ENCODE measurements at places on chromosomes 12 and 14.

DNA sequence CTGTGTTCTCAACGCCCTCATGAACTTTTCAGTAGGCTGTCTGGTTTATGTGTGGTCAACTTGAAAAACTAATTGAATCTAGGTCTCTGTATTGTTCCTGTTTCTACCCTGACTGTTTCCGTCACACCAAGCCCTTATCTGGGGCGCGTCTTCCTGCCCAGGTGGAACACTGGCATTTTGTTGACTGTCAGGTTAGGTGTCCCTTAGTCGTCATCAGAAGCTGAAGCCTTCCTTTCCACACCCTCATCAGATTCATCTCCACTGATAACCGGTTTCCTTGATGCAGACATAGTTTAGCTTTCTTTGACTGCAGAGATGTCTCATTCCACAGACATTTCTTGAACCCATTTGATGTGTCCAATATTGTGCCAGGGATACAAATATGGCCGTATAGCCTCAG lies 96.5 kb downstream of the DUSP16 start:
- DNase-seq = no peak

- DNase-seq = no peak
These were observed 34.4 kb upstream of the EPS8 start for GRCh38 chr12:15823360-15824128.

DNA sequence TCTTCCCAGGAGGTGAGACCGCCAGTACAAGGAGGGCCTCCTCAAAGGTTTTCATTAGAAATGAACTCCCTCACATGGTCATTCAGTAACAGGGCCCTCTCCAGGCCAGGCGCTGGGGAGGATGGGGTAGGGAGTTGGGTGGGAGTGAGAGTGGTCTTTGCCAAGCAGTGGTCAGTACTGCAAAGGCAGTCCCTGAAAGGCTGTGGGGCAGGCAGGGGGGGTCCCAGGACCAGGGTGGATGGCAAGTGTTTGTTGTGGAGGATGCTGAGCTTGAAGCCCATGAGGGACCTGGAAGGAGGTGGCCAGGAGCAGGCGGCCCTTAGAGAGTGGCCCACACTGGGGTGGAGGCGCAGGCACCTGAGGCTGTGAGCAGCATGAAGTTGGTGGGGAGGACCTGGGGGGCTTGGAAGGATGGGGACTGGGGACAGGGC lies 26.1 kb downstream of the CEP170B start:
- no peak for DNase-seq

DNA sequence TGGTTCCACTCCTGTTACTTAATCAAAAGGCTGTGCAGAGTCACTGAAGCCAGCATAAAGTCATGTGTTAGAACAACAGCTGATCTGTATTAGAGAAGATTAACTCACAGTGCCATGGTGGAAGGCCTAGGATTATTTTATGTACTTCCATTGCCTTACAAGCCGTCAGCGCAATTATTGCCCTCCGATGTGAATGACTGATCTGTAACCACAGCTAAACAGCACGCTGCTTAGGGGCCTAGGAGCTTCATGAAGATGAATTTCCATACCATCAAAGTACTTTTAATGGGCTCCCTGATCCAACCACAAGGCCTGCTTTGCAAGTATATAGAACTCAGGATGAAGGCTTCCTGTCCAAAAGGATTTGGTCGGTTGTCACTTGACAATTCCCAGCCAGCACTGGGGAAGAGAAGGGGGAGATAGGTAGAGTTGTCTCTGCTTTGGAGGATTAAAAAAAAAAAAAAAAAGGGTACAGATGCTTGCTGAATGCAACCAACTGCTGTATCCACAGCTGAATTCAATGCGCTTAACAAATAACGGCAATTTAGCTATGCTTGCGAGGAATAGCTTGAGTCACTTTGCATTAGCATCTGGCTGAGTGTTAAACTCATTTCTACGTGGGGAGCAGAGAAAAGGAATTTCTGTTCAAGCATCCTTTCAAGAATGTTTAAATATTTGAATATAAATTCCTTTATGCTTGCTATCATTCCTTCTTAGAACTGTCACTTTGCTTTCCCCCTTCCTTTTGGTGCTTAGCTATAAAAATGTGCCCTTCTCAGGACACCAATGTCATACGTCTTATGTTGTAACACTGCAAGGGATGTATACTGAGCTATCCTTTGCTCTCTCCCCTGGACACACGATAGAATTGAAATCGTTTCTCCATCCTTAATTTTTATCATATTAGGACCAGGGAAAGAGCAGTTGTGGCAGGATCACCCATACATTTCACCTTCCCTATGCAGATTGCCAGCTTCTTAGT lies 387.8 kb downstream of the SOX5 start:
- DNase-seq = no peak

DNA sequence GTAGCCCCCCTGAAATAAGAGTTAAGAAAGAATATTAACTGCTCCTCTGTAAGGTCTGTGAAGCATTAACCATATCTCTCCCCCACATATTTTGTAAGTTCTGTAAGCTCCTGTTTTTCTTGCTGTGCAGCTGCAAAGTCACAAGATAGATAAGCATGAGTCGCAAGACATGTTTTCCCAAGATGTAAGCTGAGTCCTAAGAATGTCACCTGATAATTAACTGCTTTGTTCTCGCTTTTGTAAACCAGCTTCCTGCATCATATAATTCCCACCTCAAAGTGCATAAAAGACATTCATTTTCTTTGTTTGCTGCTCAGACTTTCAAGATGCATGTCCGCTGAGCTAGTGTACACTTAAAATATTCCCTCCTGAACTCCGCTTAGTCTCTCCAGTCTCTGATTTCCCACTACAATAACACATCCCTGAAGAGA lies 27.0 kb upstream of the PHC1 start:
- no peak for DNase-seq

GRCh38 chr12:88951860-88952561 lies 371.7 kb upstream of the KITLG start:
- DNase-seq = no peak

- DNase-seq = no peak
These were observed 179.2 kb upstream of the RTL1 start for GRCh38 chr14:101082436-101083384.

- no peak for DNase-seq
These were observed 1.3 kb upstream of the TWF1 start for GRCh38 chr12:43807386-43807785.

DNA sequence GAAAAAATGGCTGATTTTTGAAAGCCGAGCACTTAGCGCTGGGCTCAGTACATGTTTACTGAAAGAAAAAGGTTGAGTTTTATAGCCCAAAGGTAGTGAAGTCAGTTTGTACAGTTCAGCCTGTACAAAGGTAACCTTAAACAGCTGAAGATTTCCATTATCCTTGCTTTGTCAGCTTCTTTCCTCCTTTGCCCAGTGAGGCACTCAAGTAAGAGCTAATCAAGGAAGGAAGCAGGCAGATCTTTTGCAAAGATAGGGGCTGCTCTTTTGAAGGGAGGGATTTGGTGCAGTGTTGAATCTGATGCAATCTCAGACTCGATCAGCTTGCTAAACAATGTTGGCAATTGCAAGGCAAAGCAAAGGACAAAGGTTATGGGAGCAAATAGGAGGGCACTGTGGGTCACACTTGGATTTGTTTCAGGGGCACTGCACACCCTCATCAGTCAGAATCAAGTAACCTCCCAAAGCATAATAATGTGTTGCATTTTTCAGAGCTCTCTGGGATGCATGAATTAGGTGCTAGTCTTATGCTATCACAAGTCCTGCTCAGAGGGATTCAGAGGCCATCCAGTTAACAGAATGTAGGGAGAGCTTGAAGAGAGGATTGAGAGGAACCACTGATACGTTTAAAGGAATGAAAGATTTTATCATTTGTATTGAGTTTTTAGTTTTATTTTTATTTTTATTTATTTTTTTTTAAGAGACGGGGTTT lies 44.4 kb downstream of the ANO6 start:
- no peak for DNase-seq

GRCh38 chr14:88559852-88560251 lies 3.0 kb upstream of the ZC3H14 start:
- DNase-seq = no peak

GRCh38 chr14:32728976-32729375 lies 209.7 kb upstream of the NPAS3 start:
- DNase-seq = no peak

- DNase-seq = no peak
These were observed 37.7 kb downstream of the LRRC74A start for GRCh38 chr14:76863724-76864407.

DNA sequence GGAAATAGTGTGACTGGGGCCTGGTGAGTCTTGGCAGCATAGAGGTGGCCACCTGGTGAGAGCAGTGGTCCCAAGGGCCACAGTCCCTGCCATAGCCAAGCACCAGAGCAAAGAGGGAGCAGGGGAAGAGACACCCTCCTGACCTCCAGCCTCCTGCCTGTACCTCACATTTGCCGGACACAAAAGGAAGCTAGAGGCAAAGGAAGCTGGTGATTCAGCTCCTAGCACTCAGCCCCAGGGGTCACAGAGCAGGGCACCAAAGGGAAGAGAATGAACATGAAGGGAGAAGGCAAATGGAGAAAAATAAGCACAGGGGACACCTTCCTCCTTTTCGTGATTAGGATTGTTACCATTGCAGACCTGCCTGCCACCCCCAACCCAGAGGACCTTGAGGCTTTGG lies 216.8 kb downstream of the ZFP36L1 start:
- no peak for DNase-seq

DNA sequence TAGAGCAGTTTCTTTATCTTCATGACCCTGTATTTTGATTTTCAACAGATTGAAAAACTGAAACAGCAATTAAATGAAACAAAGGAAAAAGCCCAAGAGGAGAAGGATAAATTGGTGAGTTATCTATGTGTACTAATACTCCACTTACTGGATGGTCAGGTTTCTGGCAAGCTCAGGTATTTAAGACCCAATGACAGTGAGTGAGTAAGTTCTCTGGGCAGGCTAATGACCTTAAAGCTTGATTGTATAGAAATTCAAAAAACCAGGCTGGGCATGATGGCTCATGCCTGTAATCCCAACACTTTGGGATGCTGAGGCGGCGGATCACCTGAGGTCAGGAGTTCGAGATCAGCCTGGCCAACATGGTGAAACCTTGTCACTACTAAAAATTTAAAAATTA lies 10.0 kb downstream of the BBOF1 start:
- no peak for DNase-seq

DNA sequence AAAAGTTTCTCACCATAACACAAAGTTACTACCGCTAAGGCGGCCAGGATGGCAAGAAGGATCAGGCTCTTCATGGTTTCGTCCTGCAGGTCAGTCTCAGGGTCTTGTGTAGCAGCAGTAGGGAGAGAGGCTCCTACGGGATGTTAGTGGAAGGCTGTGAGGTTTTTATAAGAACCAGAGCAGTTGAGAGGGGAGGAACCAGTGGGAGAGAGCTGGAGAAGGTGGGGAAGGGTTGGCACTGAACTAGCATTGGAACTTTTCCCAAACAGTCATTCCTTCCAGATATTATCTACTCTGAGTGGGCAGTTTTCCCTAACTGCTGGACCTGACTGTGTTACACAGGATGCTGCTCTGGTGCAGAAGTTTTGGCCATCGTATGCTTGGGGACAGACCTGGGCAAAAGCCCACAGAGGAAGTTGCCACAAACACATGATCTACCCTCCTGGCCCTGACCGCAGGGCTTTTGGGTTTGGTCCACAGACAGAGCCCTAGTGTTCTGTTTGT lies at the start of gene MGP:
Gene MGP (minus strand): TSS at position 137 of the 504 bp plus-strand sequence. CDS start 63 bp downstream, at position 74.
- peak; percentile 36 for DNase-seq

GRCh38 chr14:61535458-61535857 lies 159.9 kb upstream of the HIF1A start:
- DNase-seq = no peak

GRCh38 chr14:40691066-40691465 lies 915.6 kb upstream of the LRFN5 start:
- DNase-seq = no peak

DNA sequence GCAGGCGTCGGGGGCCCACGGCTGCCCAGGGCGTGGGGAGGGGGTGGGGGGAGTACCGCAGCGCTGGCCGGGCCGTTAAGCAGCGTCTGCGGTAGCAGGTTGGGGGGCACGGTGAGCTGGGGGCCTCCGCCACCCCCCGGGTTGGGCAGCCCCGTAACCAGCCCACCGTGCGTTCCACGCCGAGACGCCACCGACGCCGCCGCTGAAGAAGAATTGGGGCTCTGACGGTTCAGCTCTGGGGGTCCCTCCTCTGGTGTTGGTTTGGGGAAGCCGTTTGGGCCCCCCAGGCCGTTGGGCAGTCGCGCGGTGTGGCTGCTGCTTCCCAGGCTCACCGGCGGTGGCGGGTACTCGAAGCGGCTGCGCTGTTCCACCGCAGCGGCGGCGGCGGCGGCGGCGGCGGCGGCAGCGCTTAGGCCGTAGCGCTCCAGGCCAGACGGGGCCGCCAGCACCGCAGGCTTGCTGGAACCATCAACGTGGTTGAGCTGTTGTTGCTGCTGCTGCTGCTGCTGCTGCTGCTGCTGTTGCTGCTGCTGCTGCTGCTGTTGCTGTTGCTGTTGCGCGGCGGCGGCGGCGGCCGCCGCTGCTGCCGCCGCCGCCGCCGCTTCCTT lies 1.5 kb downstream of the IRF2BPL start:
- peak; percentile 68 for DNase-seq

DNA sequence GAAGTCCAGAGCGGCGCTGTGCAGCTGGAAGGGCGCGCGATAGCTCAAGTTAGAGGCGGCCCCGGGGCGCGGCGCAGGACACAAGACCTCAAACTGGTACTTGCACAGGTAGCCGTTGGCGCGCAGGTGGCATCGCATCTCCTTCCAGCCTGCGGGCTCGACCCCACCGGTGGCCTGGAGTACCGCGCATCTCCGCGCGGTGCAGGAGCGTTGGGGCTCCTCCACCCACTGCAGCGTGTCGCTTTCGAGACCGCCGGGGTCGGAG lies 553 bp downstream of the CLEC14A start:
- no peak for DNase-seq

DNA sequence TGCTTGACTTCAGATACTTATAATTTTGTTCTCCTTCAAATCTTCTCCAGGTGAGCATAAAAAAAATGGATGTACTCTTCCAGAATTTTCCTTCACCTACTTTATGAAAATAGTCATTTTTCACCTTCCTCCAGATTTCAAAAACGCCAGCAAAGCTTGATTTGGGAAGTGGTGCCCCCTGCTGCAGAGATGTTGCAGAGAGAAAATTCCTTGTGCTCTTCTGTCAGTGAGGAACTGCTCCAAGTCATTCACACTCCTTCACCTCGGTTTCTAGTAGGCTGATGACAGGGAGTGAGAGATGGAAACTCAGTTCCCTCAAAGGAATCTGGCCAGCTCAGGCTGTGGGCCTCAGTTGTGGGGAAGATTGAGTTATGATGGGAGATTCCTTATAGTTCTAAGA lies 24.2 kb upstream of the RNASE3 start:
- no peak for DNase-seq

DNA sequence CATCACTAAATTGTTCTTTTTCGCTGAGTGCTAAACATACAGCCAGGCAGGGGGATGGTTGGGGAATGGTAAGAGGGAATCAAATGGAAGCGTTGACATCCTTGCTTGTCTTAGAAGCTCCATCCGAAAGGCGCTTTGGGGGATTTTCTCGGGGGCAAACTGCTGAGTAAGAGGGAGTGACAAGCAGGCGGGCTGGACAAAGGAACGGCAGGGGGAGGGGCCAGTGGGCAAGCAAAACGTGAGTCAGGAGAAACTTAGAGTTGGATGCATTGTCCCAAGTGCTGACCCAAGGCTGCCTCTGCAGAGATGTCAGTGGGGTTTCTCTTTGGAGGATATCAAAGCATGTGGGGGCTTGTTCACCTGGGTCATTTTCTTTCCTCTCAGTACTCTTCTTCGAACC lies 480.5 kb downstream of the VRK1 start:
- DNase-seq = no peak
